Kidney tubule cell (primary cell): ENCODE measurements at places on chromosomes 1 and 21.

GRCh38 chr1:38992412-38993111, 1.5 kb downstream of the AKIRIN1 start:
- no peak for DNase-seq

DNA sequence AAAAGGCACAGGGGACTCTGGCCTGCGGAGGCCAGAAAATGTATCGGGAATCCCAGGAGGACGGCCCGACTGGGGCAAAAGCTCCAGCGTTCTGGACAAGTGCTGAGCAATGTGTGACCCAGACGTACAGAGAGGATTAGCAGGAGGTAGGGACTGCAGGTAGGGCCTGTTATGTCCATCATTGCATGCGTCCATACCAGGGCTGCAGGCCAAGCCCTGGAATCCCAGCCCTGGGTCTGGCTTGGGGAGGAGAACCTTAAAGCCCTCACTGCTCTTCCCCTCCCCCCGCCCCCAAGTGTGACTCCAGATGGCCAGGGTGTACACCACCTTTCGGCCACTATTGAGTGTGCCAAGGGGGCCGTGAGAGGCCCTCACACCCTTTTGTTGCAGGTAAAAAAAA, 2.0 kb downstream of the RNF207 start:
- no peak for DNase-seq

- DNase-seq: peak; percentile 38
These were observed 62.8 kb upstream of the NGF start for GRCh38 chr1:115400891-115401290.

DNA sequence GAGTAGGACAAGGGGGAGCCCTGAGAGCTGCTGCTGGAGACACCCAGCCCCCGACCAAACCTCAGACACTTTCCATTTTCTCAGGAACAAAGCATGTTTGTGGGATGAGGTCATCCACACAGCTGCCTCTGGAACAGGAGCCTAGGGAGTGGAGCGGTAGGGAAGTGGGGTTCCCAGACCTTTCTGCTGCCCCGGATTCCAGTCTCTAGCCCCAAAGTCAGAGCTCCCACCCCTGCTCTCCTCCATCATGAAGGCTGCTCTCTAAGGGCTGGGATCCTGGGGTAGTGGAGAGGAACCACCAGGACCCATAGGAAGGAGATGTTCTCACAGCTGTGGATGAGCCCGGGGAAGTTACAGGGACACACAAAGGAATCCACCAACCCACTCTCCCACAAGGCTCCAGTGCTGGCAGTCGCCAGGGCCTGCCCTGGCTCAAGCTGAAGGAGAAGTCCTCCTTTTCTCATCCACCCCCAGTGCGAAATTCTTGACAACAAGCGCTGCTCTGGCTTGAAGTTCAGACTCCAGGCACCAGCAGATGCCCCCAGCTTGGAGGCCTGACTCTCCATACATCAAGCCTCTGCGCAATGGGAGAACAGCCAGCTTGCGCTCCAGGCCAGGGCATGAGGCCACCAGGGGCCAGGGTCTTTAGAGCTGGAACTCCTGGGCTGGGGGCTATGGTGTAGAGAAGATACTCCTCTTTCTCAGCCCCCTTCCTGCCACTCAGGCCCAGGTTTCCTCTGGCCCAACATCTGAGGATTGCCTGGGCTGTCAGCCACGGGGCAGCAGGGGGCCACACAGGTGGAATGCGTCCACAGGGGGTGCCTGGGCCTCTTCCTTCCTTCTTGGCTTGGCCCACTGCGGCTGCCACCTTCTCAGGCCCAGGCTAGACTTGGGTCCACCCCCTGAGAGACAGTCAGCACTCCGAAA, 4.5 kb downstream of the FHL3 start:
- DNase-seq: peak; percentile 62

DNA sequence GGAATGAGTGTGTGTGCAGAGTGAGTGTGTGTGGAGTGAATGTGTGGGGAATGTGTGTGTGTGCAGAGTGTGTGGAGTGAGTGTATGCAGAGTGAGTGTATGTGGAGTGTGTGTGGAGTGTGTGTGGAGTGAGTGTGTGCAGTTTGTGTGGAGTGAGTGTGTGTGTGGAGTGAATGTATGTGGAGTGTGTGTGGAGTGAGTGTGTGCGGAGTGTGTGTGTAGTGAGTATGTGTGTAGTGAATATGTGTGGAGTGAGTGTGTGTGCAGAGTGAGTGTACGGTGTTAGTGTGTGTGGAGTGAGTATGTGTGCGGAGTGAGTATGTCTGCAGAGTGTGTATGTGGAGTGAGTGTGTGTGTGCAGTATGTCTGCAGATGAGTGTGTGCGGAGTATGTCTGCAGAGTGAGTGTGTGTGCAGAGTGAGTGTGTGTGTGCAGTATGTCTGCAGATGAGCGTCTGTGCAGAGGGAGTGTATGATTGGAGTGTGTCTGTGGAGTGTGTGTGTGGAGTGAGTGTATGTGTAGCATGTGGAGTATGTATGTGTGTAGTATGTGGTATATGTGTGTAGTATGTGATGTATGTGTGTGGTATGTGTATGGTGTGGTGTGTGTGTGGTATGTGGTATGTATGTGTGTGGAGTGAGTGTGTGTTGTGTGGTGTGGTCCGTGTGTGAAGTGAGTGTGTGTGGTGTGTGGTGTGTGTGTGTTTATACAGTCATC, 59.7 kb upstream of the CLDN14 start:
- no peak for DNase-seq
